ENCODE measurements at places on chromosomes 13 and 19. TPM values are rescaled to one million over a fixed set of nuclear protein-coding genes. Genes with fewer than 3 reads are reported as not detected.

DNA sequence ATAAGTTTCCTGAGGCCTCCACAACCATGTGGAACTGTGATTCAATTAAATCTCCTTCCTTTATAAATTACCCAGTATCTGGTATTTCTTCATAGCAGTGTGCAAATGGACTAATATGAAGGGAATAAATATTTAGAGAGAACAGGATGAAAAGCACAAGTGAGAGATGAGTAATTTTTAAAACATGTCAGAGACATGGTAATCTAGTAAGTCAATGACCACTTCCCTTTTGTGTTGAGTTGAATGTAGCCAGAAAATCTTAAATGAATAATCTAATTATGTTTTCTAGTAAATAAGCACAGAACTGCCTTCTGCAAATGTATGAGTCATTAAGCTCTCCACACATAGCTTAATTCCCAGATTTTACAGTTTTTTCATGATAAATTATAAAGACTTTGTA, 524.1 kb upstream of the SLITRK5 start:
- H3K36me3 ChIP-seq = no peaks in the 10 kb centered on the region
- no peaks in the 10 kb centered on the region for H3K27me3 ChIP-seq
- no peak overlapping the region for H3K27ac ChIP-seq
- DNase-seq = no peak
- H3K4me3 ChIP-seq = no peak overlapping the region

The TUBA3C gene
- total RNA-seq = not detected

DNA sequence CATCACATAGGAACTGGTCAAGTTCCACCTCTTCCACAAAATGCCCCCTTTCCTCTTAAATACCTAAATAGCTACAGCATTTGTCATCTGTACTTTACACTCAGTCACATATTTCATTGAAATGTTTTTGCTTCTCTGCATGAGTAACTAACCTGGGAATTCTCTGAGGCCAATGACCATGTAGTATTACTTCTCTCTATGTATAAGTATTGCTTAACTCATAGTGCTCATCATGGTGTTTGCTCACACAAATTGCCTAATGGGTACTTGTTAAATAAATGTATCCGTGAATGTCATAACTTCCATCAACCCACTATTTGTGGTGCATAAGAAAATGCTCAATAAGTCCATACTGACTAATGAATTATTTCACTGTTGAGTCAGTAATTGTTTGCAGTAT, 115.5 kb downstream of the FGF14 start:
- H3K4me3 ChIP-seq = no peak overlapping the region
- no peak overlapping the region for H3K27ac ChIP-seq
- no peaks in the 10 kb centered on the region for H3K27me3 ChIP-seq

DNA sequence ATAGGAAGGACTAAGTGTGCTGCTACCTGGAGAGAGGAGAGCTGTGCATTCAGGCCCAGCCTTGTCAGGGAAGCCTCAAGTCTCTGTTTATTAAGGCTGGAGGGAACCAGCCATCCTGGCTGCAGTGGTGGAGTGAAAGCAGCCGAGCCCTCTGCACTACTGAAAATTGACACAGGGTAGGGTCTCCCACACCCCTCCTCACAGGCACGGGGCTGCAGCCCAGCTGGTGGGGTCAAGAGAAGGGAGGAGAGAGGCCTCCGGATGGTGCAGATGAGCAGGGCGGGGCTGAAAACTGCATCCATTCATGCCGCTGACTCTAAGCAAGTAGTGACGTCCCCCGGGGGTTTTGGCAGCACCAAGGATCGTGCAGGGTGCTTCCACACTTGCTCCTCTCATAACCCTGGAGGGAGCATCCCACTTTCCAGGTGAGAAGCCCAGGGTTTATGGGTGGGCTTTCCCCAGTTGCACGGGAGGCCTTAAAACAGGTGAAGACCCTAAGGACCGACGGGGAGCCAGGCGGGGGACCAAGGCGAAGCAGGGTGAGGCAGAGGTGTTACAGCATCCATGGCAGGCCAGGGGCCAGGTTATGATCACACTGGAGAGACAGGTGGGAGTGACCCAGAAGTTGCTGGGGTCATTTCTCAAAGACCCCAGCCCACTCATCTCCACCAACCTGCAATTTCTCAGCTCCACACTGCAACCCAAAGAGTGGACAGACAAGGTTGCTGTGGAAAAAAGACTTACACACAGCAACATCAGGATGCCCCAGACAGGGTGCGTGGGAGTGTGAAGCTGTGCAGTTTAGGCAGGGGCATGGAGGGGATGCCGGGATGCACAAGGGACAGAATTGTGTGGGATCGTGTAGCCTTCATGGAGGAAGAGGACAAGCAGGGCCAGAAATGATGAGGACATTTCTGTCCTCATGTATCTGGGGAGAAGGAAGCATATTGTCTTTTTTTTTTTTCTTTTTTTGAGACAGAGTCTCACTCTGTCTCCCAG, 36.8 kb downstream of the VSTM2B start:
- no peak overlapping the region for H3K27ac ChIP-seq
- peaks cover 3% of the 10 kb centered on the region for H3K27me3 ChIP-seq
- no peaks in the 10 kb centered on the region for H3K4me1 ChIP-seq
- H3K4me3 ChIP-seq = no peak overlapping the region
- no peaks in the 10 kb centered on the region for H3K36me3 ChIP-seq

DNA sequence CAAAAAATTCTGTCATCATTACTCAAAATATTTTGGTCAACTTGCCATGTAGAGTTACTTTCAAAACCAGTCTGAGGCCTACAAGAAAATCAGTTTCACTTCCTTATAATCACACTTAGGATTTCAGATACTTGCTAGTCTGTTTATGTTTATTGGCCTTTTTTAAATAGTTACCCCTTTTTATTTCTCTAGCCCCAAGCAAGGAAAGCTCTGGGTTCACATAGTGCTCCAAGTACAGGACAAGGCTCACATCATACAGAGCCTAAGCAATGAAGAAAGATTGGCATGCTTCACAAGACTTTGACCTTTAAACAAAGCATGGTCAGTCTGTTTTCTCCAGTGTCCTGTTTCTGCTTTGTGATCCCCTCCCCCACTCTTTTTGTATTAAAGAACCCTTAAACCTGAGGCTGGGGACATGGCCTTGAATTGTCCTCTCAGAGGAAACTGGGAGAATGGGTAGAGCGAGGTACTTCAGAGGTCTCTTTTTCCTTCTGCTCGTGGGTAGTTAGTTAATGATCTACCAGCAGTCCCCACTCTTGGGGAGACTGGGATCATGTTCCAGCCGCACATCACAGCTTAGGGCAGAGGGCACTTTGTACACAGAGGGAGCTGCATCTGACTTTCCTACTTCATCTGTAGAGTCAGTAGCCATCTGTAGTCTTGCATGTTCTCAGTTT, 30.7 kb downstream of the CEACAM1 start:
- no peaks in the 10 kb centered on the region for H3K4me1 ChIP-seq
- no peaks in the 10 kb centered on the region for H3K36me3 ChIP-seq
- H3K4me3 ChIP-seq = no peak overlapping the region
- H3K27me3 ChIP-seq = no peaks in the 10 kb centered on the region
- no peak for DNase-seq

- H3K27me3 ChIP-seq = no peaks in the 10 kb centered on the region
- H3K27ac ChIP-seq = no peak overlapping the region
- H3K4me1 ChIP-seq = peaks cover 11% of the 10 kb centered on the region
- no peak for DNase-seq
These were observed 71.9 kb downstream of the FLT1 start for GRCh38 chr13:28423010-28423409.

DNA sequence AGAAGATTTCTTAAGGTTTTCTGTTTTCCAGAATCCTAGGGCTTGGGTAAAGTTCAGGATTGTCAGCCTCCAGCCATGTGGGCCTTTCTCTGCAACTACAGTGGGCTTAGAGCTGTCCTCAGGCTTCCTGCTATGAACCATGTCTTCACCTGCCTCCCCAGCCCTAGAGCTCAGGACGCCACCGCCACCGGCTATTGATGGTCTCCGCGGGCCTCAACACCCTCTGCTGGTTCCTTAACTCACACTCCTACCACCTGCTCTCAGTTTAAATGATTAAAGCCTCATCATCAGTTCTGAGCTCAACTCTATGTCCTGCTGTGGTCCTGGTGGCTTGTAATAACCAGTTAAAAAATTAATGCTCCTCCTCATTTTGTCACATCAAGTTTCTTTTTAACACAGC, 221.0 kb downstream of the EFNB2 start:
- no peaks in the 10 kb centered on the region for H3K4me1 ChIP-seq
- H3K27ac ChIP-seq = no peak overlapping the region
- H3K27me3 ChIP-seq = no peaks in the 10 kb centered on the region
- H3K36me3 ChIP-seq = no peaks in the 10 kb centered on the region
- H3K4me3 ChIP-seq = no peak overlapping the region

DNA sequence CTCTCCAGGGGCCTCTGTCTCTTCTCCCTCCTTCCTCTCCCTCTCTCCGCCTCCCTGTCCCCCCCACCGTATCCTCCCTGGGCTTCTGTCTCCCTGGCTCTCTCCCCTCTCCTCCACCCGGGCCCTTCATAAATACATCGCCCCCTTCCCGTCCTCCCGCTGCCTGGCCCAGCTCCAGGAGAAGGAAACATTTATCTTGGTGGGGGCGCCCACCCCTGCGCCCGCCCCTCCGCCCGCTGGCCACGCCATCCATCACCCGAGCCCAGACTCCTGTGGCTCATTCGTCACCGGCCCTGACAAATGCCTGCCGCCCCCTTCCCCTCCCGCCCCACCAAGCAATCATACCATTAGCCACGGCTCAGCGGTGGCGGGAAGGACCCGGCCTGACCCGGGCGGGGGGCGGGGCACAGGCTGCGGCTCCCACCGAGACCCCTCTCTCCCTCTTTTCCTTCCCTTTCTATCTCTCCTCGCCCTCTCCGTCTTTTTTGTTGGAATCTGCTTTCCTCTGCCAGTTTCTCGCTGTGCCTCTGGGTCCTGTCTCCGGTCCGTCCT, 2.6 kb upstream of the MEIS3 start:
- peaks cover 36% of the 10 kb centered on the region for H3K4me1 ChIP-seq
- no peak overlapping the region for H3K4me3 ChIP-seq
- no peak overlapping the region for H3K27ac ChIP-seq
- H3K27me3 ChIP-seq = peaks cover 68% of the 10 kb centered on the region
- H3K36me3 ChIP-seq = no peaks in the 10 kb centered on the region
- no peak for DNase-seq

DNA sequence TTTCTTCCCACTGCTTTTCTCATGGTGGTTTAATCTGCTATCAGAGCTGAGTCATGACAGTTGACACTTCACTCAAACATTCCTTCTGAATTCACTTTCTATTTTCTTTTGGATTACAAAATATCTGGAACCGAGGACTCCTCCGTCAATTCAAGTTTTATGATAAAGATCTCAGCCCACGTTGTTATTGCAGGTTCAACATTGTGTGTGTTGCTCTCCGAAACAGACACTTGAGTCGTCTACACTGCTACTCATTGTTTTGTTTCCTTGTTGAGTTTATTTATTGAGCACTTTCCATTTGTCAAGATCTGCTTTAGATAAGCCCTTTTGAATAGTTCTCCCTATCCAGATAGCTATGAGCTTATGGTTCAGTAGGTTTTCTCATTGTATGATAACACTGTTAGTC, 636.1 kb upstream of the GPC6 start:
- no peak overlapping the region for H3K27ac ChIP-seq
- no peak for DNase-seq
- no peaks in the 10 kb centered on the region for H3K36me3 ChIP-seq
- no peak overlapping the region for H3K4me3 ChIP-seq
- no peaks in the 10 kb centered on the region for H3K4me1 ChIP-seq

The GNA15 gene
- 2.6 TPM for total RNA-seq

The PNMA8B gene
- 0.04 TPM for total RNA-seq

The TOMM40 gene
- 211 TPM for total RNA-seq

The FOSB gene
- 22.1 TPM for total RNA-seq

All from CD8-positive, alpha-beta memory T cell (primary cell).